Stimulated activated CD8-positive, alpha-beta memory T cell treated with anti-CD3 and anti-CD28 coated beads, Interleukin-7, amount 100 ng/mL, for 1 hour (primary cell): ENCODE measurements at places on chromosomes 5 and 9.

DNA sequence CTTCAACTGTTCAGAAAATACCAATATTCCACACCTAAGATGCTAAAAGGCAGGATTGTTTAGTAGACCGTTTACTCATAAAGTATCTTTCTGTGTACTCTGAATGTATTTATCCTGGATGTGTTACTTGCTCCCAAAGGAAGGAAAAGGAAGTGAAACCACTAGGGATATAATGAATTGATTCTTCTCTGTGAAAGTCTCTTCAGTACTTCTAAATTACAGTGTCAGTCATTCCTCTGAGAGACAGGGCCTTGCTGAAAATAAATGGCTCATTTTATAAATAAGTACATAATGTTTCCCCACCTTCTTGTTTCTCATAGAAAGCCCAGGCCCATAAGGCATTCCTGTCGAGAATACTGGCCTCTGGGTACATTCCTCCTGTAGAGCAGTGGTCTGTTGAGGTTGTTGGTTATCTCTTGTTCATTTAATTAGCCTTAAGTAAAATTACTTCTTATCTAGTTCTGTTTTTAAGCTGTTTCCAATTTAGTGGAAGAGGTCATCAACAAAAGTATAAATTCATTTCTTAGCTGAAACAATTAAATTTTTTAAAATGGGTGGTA lies 1.6 kb downstream of the HAPLN1 start:
- no peak for DNase-seq

- DNase-seq, result no peak
Observed at GRCh38 chr5:542319-543311, 18.4 kb upstream of the SLC9A3 start.

GRCh38 chr5:174426388-174426787 lies 298.0 kb upstream of the MSX2 start:
- DNase-seq, result no peak

GRCh38 chr9:26369093-26369492 lies 523.5 kb downstream of the CAAP1 start:
- DNase-seq, result no peak

- DNase-seq, result no peak
Observed at GRCh38 chr9:131167146-131167692, 41.8 kb downstream of the NUP214 start.

DNA sequence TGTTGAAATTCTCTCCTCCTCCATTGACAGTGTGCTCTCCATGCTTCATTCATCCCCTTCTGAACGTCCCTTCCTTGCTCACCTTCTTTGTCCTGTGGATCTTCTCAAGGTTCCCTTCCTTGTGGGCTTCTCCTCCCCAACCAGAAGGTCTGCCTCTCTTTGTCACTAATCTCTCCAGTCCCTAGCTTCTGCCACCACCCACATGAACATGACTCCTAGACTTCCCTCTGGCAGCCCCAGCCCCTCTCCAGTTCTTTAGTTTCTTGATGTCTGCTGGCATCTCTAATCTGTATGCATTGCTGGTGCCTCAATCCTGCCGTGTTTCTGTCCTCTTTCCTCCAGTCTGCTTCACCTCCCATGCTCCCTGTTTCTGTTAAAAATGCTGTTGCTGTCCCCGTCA lies 79.3 kb downstream of the ARHGAP26 start:
- no peak for DNase-seq

GRCh38 chr9:110266795-110267194 lies 10.5 kb upstream of the TXN start:
- DNase-seq, result no peak

DNA sequence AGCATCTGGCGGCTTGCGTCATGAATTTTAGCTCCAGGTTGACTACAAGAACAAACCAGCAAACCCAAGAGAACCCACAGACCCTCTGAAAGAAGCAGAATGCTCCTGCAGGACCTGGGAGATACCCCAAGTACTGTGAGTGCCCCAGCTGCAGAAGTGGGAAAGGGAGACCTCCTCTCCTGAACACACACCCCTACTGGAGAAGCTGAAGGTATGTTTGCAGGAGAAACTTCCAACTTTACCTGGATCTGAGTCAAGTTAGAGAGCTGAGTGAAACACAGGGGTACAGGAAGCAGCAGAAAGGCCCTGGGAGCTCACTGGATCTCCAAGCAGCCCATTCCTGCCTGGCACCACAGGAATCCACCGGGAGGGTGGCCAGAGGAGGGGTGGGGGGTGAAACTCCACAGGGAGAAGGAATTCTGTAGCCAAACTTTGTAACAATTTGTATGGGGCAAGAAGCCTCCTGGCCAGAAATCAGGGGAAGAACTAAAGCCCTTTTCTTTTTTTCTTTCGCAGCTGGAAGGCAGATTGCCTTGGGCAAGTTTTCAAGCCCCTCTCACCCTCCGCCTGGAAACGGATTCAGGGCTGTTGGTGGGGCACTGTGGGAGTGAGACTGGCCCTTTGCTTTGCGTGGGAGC lies 576.2 kb downstream of the BNC2 start:
- DNase-seq, result no peak

GRCh38 chr9:4503103-4503502 lies 12.8 kb downstream of the SLC1A1 start:
- no peak for DNase-seq

GRCh38 chr5:81233080-81233634 lies at the start of gene CKMT2:
Gene CKMT2, plus strand, starts transcription at chr5:81233322. Its CDS starts 17,811 bp downstream, at chr5:81251133.
- no peak for DNase-seq

GRCh38 chr9:7149258-7149657 lies 391.5 kb downstream of the KDM4C start:
- no peak for DNase-seq

DNA sequence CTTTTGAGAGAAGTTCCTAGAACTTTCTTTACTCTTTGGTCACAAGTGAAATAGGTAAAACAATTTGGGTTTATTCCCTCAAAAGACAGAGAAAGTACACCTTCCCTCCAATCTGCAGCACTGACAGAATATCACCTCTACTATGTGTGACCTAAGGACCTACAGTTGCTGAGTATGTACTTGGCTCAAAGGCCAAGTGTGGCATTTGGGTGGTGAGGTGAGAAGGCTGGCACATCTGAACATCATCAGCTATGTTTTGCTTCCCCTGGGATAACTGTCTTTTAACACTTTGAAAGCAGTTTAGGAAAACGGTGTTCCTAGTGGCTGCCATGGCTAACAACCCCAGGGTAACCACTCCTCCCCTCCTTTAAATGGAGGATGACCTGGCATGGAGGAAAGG lies 17.6 kb downstream of the MIER3 start:
- no peak for DNase-seq

GRCh38 chr5:179413086-179413690 lies 67.9 kb upstream of the ADAMTS2 start:
- no peak for DNase-seq

DNA sequence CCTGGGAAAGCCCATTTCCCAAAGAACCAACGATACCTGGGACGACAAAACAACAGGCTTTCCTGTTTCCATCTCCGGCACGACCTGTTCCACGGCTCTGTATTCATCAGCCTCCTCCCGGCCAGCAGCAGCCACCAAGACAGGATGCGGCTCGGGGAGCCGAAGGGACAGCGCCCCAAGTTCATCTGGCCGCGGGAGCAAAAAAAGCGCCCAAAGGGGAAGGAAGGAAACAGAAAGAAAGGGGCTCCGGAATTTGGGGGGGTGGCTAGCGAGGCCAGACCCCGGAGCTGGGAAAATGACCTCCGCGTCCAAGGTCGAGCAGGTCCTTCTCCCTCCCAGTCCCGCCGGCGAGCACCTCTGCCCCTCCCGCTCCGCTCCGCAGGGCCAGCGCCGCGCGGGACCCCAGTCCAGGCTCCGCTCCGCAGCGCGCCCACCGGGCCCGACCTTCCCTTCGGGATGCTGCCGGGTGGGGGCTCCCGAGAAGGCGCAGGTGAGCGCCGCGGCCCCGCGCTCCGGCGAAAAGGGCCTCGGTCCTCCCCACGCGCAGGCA lies 608 bp downstream of the ELOVL7 start:
- no peak for DNase-seq

GRCh38 chr9:121876658-121877271 lies 216.3 kb downstream of the TTLL11 start:
- no peak for DNase-seq

DNA sequence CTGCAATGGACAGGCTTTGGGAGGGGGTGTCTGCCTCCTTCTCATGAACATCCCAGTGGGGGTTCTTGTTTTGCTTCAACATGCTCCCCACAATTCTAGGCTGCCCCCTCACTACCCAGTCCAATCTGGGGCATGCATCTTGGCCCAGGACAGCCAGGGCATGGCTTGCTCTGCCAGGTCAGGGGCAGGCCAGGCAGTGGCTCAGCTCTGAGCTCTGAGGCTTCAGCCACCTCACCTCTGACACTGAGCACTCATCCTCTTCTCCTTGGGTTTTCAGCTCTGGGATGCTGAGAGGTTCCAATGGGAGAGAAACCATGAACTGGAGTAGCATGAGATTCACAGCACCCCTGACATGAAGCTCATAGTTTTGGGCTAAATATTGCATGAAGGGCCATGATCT lies 11.8 kb downstream of the SLC25A48 start:
- DNase-seq, result no peak

GRCh38 chr5:53246042-53246836 lies 136.7 kb upstream of the MOCS2 start:
- DNase-seq, result no peak

DNA sequence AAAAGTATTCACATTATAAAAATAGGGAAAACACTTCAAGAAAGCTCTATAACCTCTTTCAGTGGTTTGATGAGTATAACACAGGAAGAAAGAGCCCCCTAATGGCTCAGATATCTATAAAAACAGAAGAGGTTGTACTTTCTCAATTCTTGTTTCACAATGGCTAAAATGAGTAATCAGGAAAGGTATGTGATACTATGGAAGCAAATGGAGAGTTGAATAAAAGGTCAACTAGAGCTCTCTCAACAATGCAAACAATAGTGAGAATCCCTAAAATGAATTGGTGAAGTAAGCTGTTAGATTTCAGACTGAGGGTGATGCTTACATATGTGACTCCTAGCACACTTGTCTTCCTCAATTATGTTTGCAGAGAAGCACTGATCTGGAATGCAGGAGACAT lies 584.6 kb upstream of the CDH18 start:
- DNase-seq, result no peak

- no peak for DNase-seq
Observed at GRCh38 chr9:93091453-93092081, 4.5 kb upstream of the CARD19 start.

GRCh38 chr5:9340085-9340484 lies 205.8 kb downstream of the SEMA5A start:
- no peak for DNase-seq

DNA sequence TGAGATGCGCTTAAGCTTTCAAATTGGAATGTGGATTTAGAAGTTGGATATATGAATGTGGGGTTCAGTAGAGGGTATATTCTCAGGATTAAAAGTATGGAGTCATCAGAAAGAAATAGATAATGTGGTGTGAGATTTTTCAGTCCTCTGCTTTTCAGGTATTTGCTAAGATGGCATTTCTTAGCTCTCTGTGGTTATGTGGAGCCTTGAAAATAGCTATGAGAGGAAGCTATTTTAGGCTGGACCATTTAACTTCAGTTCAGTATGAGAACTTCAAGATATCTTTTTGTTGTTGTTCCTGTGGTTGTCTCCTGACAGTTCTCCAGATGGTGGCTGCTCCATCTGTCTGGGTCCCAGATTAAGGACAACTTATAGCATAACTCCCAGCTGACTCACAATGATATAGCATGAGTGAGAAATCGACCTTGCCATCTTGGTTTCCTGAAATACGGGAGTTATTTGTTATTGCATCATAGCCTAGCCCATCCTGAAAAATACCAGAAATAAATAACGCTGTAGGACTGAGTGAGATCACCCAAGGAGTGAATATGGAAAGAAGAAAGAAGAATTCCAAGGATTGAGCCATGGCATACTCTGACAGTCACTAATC lies 461.5 kb downstream of the ANXA1 start:
- no peak for DNase-seq
